ENCODE measurements at places on chromosomes 12 and 14.

DNA sequence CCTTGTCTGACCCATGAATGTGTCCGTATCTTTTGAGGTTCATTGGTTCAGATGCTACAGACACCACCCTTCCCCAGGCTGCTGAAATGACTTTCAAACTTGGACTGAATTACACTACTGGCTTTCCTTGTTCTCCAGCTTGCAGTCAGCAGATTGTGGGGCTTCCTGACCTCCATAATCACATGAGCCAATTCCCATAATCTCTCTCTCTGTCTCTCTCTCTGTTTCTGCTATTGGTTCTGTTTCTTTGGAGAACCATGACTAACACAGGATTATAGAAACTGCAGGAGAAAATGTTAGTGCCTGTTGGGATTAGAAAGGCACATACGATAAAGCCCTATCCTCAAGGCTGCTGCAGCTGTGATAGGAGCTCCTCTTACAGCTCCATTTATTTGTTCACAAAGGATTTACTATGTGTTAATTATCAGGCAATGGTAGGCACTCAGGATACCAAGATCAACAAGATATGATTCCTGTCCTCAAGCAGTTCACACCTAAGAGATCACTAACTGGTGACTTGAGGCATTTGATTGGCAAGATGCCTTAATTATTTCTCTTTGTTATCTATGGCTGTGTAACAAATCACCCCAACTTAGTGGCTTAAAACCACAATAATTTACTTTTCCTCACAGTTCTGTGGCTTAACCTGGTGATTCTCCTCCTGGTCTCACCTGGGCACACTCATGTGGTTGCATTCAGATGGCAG lies 10.2 kb upstream of the NYNRIN start:
- DNase-seq = no peak

DNA sequence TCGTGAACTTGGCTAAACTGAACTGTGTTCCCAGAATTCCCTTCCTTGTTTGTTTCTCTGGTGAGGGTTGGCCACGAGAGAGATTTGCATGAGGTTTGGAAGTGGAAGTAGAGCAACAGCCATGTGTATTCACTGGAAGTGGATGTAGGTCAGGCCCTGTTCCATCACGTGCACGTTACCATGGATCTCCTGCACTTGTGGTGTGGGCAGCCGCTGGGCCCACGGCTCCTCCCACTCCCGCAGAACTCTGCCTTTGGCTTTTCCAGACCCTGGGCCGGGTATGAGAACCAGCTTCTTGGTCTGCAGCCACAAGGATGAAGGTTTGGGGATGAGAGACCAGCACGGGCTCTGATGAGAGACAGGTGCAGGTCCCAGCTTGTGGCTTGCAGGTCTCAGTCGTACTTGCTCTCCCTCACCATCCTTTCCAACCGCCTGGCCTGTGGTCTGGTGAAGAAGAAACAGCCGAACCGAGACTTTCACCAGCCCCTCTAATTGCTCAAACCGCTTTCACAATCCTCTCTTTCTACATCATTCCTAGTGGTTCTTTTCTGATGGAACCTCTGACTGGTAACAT lies 94.9 kb downstream of the DUSP16 start:
- no peak for DNase-seq

GRCh38 chr12:95304673-95305198 lies 87.1 kb downstream of the VEZT start:
- no peak for DNase-seq

GRCh38 chr14:52862632-52863333 lies 71.4 kb upstream of the GNPNAT1 start:
- no peak for DNase-seq

- DNase-seq = no peak
Measured at GRCh38 chr12:7047306-7047705, 13.2 kb upstream of the C1S start.

DNA sequence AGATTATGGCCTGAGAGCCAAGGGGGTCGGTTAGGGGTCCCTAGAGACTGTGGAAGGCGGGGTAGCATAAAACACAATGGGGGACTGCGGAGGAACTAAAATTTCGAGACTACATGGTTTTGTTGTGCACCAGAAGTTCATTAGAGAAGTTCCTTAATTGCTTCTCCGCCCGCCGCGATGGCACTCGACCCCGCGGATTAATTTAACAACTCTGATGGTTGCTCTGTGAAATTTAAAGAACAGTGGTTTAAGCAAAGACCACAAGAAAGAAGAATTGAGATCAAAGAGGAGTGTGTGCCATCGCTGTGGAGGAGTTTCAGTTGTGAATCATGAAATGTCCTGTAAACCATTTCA lies 1.4 kb upstream of the CCDC88C start:
- DNase-seq = no peak

GRCh38 chr12:50390316-50390741 lies 6.1 kb downstream of the FAM186A start:
- no peak for DNase-seq

- DNase-seq = peak; percentile 71
Measured at GRCh38 chr14:89085231-89085731, 260.8 kb downstream of the TTC8 start.

DNA sequence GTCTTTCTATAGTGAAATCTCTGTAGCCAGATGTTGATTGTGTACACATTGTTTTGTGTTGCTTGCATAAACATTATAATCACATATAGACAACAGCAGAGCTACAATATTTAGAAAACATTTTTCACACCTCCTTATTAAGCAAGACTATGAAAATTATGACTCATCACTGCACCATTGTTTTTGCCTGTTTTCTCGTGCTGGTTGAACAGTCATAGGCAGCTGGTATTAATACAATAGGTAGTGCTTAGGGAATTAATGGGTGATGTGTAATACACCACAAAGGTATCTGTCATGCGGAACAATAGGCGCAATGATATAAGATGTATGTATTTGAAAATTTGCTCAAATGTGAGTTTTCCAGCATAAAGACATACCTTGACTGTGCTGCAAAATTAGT lies 449.3 kb downstream of the FOXG1 start:
- no peak for DNase-seq

DNA sequence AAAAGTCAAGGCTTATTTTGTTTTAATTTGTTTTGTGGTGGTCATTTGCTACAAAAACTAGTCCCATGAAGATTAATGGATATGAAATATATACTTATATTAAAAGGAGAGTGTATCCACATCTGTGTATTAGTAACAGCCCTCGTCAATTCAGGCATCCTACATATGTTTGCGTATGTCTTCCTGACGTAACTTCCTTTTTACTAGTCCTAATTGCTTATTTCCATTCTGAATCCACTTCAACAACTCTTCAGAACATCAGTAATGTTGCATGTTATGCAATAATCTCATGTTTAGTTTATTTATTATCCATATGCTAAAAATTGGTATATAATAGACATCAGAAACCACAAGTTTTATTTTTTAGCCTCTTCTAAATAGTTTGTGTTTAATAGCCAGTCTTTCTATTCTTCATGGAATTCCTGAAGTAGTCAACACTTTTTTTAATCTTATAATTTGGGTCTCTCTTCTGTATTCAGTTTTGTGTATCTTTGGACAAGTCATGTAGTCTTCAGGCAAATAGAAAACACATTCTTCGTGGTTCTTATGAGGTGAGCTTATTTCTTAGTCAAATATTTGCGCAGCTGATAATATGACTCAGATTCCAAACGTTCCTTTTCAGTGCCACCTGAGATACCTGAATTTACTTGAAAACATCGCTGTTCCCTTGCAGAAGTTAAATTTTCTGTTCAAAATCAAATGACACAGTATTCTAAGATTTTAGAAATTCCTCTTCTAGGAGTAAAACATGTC lies 268.6 kb downstream of the CCDC59 start:
- DNase-seq = no peak

GRCh38 chr12:92156704-92157395 lies 11.2 kb upstream of the BTG1 start:
- DNase-seq = no peak

DNA sequence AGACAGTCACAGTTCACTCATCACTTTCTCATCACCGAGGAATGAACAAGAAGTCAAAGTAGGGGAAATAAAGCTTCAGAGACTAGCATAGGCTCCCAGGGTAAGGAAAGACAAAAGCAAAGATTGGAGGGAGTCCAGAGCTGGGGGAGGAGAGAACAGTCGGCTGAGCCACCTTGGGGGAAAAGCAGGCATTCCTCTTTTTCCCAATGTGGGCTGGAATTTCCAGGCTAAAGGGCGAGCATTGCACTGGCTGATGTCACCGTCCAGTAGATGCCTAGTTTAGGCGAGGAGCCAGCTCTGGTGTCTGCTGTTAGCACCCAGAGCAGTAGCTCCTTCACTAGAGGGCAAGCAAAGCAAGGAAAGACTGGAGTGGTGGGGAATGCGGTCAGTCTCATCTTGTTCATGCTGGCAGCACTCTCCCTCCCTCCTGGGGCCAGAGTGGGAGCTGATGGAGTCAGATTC lies 8.5 kb upstream of the KRT75 start:
- DNase-seq = no peak

DNA sequence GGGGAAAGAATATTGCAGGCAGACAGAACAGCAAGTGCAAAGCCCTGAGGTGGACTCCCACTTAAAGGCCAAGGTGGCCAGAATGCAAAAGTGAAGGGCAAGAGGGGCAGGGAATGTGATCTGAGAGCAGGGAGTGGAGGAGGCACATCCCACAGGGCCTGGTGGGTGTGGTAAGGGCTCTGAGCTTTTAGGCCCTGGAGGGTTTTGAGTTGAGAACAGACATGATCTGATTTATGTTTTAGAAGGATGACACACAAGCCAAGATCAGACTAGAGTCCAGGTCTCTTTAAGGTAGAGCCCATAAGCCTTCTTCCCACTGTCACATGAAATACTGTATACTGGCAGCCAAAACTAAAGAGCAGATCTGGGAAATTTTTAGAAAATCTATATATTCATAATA lies 162.5 kb downstream of the SLC38A4 start:
- DNase-seq = no peak

DNA sequence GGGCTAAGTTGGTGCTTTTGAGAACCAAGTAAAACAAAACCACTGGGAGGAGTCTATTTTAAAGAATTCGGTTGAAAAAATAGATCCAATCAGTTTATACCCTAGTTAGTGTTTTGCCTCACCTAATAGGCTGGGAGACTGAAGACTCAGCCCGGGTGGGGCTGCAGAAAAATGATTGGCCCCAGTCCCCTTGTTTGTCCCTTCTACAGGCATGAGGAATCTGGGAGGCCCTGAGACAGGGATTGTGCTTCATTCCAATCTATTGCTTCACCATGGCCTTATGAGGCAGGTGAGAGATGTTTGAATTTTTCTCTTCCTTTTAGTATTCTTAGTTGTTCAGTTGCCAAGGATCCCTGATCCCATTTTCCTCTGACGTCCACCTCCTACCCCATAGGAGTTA lies 1.8 kb upstream of the RAB5B start:
- no peak for DNase-seq

DNA sequence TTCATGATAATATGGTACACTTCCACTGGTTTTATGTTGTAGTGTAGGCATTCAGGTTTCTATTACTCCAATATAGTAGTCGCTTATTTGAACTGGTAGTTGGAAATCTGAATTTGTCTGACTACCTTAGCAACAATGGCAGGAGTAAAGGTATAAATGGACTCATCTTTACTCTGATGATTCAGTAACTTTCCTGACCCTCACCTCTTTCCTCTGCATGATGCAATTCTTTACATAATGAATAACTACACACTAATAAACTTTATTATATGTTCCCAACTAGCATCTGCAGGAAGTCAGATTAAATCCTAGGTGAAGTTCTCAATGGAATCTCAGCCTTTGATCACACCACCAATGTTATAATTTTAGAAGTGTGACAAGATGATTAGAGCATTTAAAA lies 70.5 kb upstream of the ATP2B1 start:
- DNase-seq = no peak

DNA sequence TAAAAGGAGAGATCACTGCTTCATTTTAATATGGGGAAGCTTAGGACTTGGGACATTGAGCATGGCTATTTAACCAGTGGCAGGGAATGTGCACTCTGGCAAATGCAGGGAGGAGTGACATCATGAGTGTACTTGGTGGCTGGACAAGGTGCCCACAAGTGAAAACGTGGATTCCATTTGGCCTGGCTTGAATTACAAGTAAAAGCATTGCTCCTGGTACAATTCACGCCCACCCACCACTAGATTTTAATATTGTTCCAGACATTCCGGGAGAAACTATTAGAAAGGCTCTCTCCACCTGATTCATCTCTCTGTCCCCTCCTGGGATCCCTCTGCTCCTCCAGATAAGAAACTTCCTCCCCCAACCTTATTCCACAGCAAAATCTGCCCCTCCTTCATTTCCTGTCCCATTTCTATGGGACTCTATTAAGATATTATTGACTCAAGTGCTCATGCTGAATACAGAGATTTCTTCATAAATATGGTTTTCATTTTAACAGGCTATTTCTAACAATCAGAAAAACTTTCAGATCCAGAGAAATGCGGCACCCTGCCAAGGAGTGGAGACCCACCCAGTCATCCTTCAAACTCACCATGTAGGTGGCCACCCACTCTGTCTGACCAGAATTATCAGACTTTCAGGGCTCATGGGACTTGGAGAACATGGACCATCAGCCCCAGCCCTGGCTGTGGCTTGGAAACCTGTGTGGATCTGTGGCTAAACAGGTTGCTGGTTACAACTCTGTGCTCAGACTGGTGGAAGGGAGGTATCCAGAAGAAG lies 43.2 kb downstream of the SSPN start:
- no peak for DNase-seq

DNA sequence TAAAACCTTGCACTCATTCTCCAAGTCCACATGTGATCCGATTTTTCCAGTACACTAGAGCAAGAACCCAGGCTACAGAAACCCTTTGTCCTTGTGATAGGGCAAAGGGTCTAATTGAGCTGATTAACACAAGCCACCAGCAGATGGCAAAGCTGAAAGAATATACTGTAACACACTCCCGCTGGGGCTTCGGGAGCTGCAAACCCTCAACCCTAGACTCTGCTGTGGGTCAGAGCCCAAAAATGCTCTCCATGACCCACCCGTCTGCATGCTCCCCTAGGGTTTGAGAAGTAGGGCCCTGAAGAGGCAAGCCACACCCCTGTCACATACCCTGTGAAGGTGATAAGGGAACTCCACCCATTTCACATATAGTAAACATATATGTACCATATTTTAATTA lies 33.6 kb upstream of the PCNX1 start:
- no peak for DNase-seq

GRCh38 chr14:35963209-35963608 lies 137.1 kb downstream of the BRMS1L start:
- no peak for DNase-seq

- DNase-seq = no peak
Measured at GRCh38 chr12:48998497-48999353, 450 bp downstream of the DDN start.

GRCh38 chr14:21525962-21526671 lies at the start of gene SALL2:
Gene SALL2, minus strand, starts transcription at chr14:21526346. Its CDS starts 219 bp downstream, at chr14:21526127.
- peak; percentile 87 for DNase-seq

GRCh38 chr12:6635856-6636531 lies at the start of gene LPAR5:
Gene LPAR5, minus strand, starts transcription at chr12:6635959. Its CDS starts 14,711 bp downstream, at chr12:6621248.
- no peak for DNase-seq
